Right atrium auricular region (tissue), 2 donors: ENCODE measurements at places on chromosomes 4 and X. TPM values are rescaled to one million over a fixed set of nuclear protein-coding genes. Genes with fewer than 3 reads are reported as not detected.

The CXCL3 gene
- 0.63 TPM for total RNA-seq

The DSPP gene
- not detected for total RNA-seq

The SPP1 gene
- 15.0 TPM for total RNA-seq

The CYTL1 gene
- total RNA-seq = not detected

The SPCS3 gene
- 45.7 TPM for total RNA-seq

The NLRP2B gene
- total RNA-seq = not detected

DNA sequence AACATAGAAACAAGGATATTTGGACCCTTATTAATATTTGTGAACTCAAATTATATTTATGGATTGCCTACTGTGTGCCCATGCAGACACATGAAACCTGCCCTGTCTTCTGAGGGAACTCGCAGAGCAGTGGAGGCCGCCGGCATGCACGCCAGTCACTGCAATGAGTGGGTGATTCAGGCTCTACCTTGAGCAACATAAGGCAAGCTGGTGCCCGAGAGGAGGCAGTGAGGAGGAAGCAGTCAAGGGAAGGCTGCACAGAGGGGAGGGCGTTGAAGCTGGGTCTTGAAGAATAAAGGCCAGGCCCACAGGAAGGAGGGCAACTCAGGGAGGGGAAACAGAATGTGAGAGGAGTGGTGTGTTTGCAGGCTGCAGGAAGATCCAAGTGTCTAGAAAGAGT, 52.8 kb downstream of the PPEF2 start:
- DNase-seq = no peak

DNA sequence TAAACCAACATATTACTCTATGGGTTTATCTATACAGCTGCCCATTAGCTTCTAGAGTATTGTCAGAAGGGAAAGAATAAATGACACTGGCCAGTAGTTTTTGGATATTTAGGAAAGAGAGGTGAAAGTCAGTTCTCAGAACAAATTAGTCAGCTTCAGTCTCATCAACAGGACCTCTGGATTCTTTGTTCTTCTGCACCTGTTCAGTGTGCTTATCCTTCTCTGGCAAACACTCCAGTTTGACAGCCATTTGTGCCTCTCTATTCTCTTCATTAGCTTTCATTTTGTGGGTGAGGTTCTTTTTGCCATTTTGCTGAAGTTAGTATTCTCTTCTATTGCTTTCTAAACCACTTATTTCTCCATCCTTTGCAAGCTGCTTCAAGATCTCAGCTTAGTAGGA, 107.0 kb downstream of the PCDH18 start:
- DNase-seq = no peak

DNA sequence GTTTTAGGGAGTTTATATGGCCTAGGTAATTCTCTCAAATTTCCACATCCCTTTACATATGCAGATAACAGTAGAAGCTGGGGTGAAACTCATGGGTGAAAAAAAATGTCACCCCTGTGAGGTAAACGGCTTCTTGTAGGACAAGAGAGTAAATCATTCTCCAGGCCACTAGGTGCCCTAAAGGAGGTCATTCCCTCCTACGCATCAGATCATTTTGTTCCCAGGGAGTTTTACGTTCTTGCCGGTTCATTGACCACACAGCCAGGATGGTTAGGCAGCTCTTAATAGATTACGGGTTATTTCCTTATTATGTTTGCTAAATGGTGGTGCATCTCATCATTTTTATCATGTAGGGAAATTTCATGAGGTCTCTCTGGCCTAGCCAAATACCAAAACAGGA, 225.8 kb upstream of the NOCT start:
- DNase-seq = no peak

DNA sequence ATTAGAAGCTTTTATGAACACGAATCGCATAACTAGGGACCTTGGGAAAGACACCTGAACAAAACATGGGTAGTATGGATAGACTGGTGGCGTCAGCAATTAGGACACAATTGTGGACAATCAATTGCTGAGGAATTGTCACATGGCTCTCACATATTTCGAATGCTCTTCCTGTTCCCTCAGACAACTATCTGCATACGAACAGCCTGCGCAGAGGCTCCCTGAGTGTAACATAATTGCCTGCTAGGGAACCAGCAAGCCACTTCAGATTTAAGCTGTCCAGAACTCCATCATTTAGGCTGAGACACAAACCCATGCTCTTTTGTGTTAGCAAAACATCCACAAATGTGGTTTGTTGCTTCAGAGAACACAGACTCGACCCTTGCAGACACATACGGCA, 160.8 kb downstream of the MGST2 start:
- DNase-seq = no peak

DNA sequence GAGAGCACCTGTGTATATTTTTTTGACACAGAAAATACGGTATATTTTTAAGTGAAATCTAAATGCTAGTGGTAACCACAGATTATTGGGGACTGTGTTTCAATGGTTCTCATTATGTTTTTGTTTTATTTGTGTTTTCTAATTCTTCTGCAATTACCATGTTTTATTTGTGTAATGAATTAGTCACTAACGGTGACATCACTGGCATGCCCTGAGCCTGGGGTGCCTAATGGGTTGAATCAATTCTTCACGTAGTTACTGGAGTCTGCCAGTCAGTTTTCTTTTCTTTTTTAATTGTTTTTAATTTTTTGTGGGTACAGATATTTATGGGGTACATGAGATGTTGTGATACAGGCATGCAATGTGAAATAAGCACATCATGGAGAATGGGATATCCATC, 168.8 kb downstream of the RELL1 start:
- no peak for DNase-seq

- DNase-seq = no peak
These were observed 13.7 kb downstream of the BCORL1 start for GRCh38 chrX:129996120-129996519.

DNA sequence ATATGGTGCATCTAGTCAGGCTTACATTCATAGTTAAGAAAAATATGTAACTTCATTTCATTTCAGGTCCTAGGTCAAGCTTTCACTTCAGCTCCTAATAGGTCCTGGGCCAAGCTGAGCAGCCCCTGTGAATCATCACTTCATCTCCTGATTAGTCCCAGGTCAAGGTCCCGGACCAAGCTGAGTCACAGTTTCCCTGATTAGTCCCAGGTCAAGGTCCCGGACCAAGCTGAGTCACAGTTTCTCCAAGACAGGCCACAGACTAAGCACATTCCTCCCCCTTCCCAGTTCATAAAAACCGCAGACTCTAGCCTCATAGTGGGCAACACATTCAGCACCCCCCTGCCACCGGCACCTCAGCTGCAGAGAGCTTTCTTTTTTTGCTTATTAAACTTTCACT, 1331.8 kb downstream of the PCDH19 start:
- no peak for DNase-seq

- DNase-seq = no peak
These were observed 167.4 kb downstream of the FBXO8 start for GRCh38 chr4:174116021-174116420.

GRCh38 chrX:154401918-154402621, 3.9 kb downstream of the RPL10 start:
- no peak for DNase-seq

DNA sequence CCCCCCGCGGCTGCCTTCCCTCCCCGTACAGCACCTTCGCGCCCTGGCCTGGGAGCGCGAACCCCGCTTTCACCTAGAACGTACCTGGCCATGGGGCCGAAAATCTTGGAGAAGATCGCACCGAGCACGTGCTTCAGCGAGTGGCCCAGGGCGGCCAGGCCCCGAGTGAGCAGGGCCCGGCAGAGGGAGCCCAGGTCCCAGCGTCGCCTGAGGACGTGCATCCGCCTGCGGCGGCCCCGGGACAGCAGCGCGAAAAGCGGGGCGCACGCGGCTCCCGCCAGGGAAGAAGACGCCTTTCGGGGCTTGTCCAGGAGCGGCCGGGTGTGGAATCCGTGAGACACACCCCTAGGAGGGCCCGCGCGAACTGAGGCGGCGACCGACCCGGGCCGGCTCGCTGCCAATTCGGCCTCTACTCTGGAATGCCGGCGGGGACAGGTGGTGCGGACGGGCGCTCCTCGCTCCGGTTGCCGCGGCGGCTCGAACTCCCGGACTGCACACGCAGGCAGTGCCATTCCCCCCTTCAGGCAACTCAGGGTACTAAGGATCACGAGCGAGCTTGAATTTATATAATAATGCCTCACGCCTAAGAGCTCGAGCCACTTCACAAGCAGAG, at the start of gene HS6ST2:
HS6ST2 (minus strand) TSS at position 539 of the 613 bp plus-strand sequence.
- no peak for DNase-seq

DNA sequence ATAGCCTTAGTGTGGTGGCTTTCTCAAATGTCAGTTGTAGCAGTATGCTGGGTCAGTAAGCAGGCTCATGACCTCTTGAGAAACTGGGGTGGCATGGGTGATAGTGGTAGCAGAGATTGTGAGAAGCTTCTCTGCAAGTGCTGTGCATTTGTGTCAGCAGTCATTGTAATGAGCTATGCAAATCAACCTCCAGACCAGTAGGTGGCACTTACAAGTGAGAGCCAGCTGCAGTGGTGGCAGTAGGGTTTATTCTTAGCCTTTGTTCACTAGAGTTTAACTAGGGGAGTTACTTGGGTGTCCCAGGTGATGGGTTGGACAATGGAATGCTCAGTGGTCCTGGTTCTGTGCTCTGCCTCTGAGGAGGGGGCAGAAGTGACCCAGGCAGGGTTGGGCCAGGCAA, 818.7 kb downstream of the PCDH7 start:
- DNase-seq = no peak

- no peak for DNase-seq
These were observed 11.6 kb downstream of the PDZD4 start for GRCh38 chrX:153818571-153819383.

DNA sequence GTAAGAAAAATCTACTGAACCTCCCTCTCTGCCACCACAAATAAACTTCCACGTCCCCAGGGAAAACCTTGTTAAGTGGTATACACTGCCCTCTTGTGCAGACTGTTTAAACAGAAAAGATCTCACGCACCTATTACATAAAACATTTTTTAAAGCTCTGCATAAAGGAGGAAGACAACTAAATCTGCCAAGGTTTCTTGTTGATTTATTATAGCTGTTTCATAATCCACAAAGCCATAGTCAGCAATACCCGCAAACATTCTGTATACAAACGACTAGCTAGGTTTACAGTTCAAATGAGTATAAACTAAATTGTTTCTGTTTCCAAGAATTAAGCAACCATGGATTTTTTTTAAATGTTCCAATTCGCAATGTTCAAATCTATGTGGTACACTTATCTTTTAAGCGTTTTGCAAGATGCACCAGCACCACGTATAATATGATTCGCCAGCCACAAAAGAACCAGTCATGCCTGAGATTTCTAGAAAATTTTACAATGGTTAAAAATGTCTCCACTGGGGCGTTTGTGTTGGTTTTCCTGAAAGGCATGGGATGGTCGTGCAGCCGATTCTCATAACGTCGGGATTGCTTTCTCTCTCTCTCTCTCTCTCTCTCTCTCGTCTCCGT, 164.6 kb downstream of the PRKX start:
- no peak for DNase-seq

DNA sequence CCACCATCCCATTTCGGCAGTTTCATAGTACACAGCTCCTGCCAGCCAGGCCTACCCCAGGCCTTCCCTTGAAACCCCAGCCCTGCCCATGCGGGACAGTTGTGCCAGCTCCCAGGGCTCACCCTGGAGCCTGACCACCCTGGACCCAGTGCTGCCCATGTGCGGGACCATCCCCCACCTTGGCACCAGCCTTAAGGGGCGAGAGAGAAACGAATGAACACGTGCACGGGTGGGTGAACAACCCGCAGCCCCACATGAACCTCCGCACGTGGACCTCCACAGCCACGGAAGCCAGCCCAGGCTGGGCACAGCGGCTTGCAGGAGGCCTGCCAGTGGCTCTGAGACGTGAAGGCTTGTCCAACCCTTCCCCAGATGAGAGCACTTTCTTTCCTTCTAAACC, 76.0 kb upstream of the MXD4 start:
- DNase-seq = peak; percentile 38

GRCh38 chr4:159363361-159363760, 260.5 kb downstream of the RAPGEF2 start:
- no peak for DNase-seq

DNA sequence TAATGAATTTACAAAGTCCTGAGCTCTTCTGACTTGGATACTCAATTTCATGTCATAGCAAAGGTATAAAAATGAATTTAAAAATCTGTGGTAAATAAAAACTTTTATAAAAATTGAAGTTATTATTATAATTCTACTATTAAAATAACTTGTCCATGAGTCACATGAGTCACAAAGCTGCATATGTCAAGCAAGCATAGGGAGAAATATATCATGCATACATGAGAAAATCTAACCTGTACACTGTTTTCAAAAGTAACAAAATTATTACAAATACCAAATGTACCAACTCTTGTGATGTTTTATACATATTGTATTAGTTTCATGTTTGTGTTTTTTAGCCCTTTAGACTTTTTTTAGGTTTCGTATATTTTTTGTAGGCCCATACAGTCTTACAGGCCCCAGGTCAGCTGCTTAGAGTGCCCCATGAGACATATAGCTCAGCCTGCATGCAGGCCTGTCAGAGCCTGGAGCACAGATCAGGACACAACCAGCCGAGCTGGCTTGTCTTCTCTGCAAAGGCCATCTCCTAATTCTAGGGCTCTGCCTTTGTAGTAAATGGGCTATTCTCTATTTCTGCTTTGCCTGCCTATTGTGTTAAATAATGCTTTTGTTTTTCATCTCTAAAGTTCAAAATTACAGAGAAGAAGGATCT, 818.7 kb upstream of the TENM3 start:
- DNase-seq = no peak

GRCh38 chrX:44244008-44244407, 99.5 kb downstream of the EFHC2 start:
- DNase-seq = no peak

DNA sequence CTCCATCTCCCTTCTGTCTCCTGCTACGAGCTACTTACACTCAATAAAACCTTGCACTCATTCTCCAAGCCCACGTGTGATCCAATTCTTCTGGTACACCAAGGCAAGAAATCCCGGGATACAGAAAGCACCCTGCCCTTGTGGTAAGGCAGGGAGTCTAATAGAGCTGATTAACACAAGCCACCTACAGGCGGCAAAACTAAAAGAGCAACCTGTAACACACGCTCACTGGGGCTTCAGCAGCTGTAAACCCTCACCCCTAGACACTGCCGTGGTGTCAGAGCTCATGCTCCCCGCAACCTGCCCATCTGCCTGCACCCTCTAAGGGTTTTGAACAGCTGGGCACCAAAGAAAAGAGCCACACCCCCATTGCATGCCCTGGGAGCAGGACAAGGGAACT, 755.4 kb upstream of the HTR2C start:
- no peak for DNase-seq
